ENCODE measurements at places on chromosomes 5 and 9. TPM values are rescaled to one million over a fixed set of nuclear protein-coding genes. Genes with fewer than 3 reads are reported as not detected.
A peak's percentile ranks its signal among the peaks of the same experiment; 100 is the strongest.

- DNase-seq, result no peak
Observed at GRCh38 chr5:139394654-139395566, at the start of gene PROB1. Gene PROB1, minus strand, starts transcription at chr5:139395104. Its CDS starts 23 bp downstream, at chr5:139395081.

CYLC2 gene
- total RNA-seq, result not detected

GRCh38 chr9:97415146-97415545, 3.2 kb downstream of the TDRD7 start:
- DNase-seq, result no peak

DNA sequence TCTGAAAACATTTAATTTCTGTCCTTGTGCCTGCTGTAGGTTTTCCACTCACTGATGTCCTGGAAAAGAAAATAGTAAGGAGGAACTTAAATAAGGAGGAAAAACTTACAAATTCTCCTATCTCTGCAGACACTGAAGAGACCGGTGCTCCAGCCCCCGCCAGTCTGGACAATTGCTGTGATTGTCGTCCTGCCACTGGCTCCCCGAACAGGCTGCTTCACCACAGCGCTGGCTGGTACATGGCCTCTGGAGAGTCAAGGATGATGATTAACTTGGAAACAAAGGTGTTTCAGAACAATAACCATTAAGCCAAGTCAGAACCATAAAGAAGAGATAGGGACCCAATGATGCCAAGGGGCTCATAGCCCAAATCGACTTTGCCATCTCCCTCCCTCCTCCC, 7.3 kb downstream of the PLAC8L1 start:
- no peak for DNase-seq

DNA sequence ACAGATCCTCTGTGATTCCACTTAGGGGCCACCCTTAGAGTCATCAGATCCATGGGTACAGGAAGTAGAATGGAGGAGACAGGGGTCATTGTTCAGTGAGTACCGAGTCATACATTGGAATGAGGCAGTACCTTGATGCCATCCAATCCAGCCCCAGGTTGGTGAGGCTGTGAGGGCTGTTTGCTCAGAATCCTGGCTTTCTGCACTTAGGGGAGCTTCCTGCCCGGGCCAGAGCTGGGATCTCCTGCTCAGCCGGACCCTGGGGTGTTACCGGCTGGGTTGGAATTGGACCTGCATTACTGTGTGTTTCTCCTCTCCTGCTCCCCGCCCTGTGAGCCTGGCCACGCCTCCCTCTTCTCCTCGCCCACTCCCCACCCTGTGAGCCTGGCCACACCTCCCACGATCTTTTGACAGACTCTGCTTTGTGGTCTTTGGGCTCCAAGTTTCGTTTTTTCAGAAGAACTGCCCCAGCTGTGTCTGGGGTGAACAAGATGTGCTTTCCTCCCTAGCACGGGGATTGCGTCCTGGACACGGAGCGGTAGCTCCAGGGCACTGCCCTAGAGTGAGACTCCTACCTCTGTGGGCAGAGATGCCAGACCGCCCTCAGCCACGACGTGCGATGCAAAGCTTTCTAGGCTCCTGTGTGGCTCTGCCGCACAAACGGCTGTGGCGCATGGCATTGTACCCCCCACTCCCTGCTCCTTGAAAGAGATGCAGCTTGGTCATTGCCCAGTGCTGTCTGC, 15.4 kb downstream of the TRAF2 start:
- DNase-seq, result peak; percentile 91

GRCh38 chr5:139636207-139636792, 11.8 kb upstream of the CXXC5 start:
- peak; percentile 62 for DNase-seq

TMEM215 gene
- not detected for total RNA-seq

GRCh38 chr5:93247105-93247504, 333.9 kb downstream of the NR2F1-AS1 start:
- DNase-seq, result no peak

CDKN2B-AS1 gene
- 0.53 TPM for total RNA-seq

DEPDC1B gene
- 2.1 TPM for total RNA-seq

DNA sequence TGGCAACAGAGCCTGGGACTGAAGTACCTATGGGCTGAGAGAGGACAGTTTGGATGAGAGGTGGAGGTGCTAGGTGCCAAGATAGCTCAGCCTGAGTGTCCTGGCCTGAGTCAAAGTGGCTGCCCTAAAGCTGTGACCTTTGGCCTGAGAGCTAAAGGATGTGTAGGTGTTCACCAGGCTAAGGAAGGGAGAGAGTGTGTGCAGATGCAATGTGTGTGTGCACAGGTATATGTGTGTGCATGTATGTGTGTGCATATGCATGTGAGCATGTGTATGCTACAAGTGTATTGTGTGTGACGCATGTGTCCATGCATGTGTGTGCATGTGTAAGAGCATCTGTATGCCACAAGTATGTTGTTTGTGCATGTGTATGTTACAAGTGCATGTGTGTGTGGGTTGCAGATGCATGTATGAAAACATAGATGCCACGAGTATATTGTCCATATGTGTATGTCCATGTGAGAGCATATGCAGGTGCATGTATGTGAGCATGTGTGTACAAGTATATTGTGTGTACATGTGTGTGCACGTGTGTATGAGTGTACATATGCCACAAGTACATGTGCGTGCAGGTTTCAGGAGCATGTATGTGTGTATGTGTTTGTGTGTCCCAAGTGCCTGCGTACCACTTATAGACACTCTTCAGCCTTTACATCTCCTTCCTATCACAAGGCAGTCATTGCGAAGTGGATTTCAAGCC, 102.6 kb downstream of the SH3TC2 start:
- no peak for DNase-seq

GRCh38 chr5:1504617-1505016, 19.1 kb downstream of the LPCAT1 start:
- DNase-seq, result no peak

DNA sequence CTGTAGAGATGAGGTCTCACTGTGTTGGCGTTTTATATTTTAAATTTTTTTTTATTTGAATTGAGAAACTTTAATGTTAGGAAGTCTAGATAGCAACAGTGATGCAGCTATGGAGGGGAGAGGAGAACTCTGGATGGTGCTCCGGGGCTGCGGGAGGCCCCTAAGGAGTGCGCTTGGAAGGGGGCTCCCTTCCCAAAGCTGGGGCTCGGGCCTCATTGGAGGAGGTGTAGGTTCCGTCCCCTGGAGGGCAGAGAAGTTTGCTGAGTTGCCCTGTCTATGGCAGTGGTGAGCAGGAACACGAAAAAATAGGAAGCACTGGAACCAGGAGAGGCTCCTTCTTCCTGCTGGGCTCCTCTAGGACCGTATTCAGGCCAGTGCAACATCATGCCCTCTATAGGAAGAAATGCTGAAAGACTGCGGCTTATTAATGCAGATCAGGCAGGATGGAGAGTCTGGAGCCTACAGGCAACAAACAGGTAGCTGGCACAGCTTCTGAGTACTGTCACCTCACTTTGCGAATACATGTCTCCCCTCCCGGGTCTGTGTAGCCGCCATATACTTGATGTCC, 16.1 kb downstream of the AHRR start:
- DNase-seq, result peak; percentile 54

PDLIM4 gene
- total RNA-seq, result 12.9 TPM

- no peak for DNase-seq
Observed at GRCh38 chr5:62948301-62948700, 369.7 kb downstream of the LRRC70 start.

PDCD1LG2 gene
- total RNA-seq, result 0.64 TPM

SEMA4D gene
- total RNA-seq, result 6.1 TPM

DNA sequence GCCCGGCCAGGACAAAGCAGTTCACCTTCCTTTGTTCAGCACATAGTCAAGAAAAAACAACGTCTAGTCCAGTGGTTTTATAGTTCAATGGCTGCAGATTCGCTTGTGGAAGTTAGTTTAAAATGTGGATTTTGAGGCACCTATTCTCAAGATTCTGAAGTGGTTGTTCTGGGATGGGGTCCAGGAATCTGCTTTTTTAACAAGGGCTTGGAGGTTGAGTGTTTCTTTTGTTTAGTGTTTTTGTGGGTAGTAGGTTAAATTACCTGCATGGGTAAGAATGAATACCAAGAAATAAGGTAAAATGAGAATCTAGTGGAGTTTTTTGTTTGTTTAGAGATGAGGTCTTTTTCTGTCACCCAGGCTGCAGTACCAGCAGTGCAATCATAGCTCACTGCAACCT, 28.4 kb upstream of the NADK2 start:
- no peak for DNase-seq

- peak; percentile 98 for DNase-seq
Observed at GRCh38 chr5:168579488-168580226, 489 bp upstream of the PANK3 start.

GRCh38 chr5:24161559-24161958, 483.2 kb downstream of the CDH10 start:
- peak; percentile 26 for DNase-seq

- no peak for DNase-seq
Observed at GRCh38 chr5:21397693-21398092, 1409.7 kb upstream of the CDH18 start.

- peak; percentile 26 for DNase-seq
Observed at GRCh38 chr5:18003784-18004183, 369.5 kb downstream of the TAF11L14 start.

DNA sequence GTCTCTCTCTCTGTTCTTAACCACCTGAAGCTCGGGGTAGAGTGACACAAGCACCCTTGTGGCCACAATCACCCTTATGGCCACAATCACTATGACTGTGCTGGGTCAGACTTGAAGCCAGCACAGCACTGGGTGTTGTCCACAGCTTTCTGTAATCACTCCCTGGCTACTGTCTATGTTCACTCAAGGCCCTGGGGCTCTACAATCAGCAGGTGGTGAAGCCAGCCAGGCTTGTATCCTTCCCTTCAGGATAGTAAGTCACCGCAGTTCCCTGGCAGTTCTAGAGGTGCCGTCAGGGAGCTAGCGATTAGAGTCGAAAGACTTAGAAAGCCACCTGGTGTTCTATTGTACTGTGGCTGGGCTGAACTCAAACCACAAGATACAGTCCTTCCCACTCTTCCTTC, 44.2 kb downstream of the GDA start:
- no peak for DNase-seq

DNA sequence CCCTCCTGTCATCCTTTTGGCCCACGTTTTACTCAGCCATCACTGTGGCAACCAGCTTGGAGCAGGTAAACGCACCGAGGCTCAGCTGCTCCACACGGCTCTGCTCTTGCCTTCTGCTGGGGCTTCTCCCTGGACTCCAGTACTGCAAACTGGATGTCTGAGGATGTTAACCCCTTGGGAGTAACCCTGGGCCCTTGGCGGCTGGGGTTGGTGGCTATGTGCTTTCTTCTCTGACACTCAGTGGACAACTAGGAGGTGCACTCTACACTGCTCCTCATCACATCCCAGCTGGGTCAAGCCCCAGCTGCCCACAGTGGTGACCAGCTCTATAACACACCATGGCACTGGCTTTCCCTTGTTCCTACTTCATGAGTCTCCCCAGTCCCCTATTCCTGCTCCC, 12.2 kb upstream of the CYSTM1 start:
- no peak for DNase-seq

- DNase-seq, result no peak
Observed at GRCh38 chr9:9753266-9753665, 859.5 kb downstream of the PTPRD start.

- no peak for DNase-seq
Observed at GRCh38 chr9:136261686-136262430, 16.2 kb upstream of the QSOX2 start.

PCDHB16 gene
- total RNA-seq, result not detected
